ENCODE measurements at places on chromosomes 13 and 19. TPM values are rescaled to one million over a fixed set of nuclear protein-coding genes. Genes with fewer than 3 reads are reported as not detected.
A peak's percentile ranks its signal among the peaks of the same experiment; 100 is the strongest.

The KLK11 gene
- not detected for total RNA-seq

The CGB8 gene
- total RNA-seq, result not detected

The ERICH4 gene
- not detected for total RNA-seq

DNA sequence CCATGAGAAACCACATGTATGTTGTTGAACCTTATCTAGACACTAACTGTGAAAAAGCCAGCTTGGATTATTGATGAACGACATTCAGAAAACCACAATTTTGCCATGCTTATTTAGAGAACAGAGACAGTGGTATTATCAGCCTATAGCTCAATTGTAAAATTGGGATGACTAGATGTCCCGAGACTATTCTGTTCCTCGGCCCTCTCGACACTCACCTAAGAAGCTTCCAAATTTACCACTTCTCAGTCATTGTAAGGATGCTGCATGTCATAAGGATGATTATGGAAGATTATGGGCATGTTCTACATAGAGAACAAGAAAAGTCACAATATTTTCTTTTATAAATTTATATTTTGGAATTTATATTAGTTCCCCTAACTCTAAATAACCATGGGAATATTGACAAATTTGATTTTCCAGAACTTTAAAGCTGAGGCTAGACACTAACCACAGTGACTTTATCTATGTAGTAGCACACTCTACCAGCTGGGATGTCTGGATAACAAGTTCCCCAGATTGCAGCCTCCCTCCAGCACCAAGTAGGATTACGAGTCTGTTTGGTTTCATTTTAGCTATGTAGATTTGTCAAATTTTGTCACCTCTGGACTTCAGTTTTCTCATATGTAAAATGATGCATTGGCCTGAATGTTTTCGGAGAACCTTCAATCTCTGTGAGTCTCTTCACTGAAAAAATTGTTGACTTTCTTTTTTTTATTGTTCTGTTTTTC, 513.6 kb downstream of the IRS2 start:
- H3K4me1 ChIP-seq, result no peaks in the 10 kb centered on the region
- no peak for DNase-seq
- H3K27me3 ChIP-seq, result peaks cover 18% of the 10 kb centered on the region
- no peak overlapping the region for H3K27ac ChIP-seq

- DNase-seq, result no peak
- peaks cover 9% of the 10 kb centered on the region for H3K27me3 ChIP-seq
- no peaks in the 10 kb centered on the region for H3K4me1 ChIP-seq
- H3K36me3 ChIP-seq, result no peaks in the 10 kb centered on the region
- H3K27ac ChIP-seq, result no peak overlapping the region
- no peak overlapping the region for H3K4me3 ChIP-seq
Observed at GRCh38 chr13:110213461-110214074, 93.4 kb downstream of the COL4A1 start.

DNA sequence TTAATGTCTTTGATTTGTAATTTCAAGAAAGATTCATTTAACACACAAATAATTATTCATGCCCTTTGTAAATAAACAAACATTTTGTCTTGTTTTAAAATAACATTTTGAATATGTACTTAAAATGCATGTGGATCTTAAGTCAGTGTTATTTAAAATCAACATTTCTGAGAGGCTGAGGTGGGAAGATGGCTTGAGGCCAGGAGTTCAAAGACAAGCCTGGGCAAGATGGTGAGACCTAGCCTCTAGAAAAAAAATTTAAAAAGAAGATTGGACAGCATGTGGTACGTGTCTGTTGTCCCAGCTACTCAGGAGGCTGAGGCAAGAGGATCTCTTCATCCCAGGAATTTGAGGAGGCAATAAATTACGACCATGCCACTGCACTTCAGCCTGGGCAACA, 1268.2 kb downstream of the SLITRK1 start:
- no peak overlapping the region for H3K4me3 ChIP-seq
- H3K27me3 ChIP-seq, result no peaks in the 10 kb centered on the region
- no peaks in the 10 kb centered on the region for H3K36me3 ChIP-seq
- no peak overlapping the region for H3K27ac ChIP-seq
- no peaks in the 10 kb centered on the region for H3K4me1 ChIP-seq

DNA sequence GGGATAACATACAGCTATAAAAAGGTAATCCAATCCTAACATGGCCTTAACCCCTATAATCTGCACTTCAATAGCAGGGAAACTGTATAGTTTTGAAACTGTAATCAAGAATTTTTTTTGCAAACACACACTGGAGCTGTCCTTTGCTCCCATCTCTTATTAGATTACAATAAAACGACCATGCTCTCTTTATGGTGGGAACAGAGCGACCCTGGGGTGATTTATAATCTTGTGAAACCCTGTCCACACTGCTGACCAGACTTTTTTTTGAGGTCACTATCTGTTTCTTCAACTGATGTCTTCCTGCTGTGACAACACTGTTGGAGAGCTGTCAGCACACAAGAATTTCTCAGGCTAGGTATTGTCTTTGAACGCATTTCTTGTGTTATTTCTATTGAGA, 35.3 kb downstream of the DACH1 start:
- H3K4me3 ChIP-seq, result no peak overlapping the region
- DNase-seq, result no peak
- H3K36me3 ChIP-seq, result no peaks in the 10 kb centered on the region

- H3K4me3 ChIP-seq, result no peak overlapping the region
- no peak overlapping the region for H3K27ac ChIP-seq
- H3K4me1 ChIP-seq, result peaks cover 2% of the 10 kb centered on the region
- H3K36me3 ChIP-seq, result no peaks in the 10 kb centered on the region
- DNase-seq, result no peak
Observed at GRCh38 chr13:50334944-50335343, 319.7 kb downstream of the KCNRG start.

DNA sequence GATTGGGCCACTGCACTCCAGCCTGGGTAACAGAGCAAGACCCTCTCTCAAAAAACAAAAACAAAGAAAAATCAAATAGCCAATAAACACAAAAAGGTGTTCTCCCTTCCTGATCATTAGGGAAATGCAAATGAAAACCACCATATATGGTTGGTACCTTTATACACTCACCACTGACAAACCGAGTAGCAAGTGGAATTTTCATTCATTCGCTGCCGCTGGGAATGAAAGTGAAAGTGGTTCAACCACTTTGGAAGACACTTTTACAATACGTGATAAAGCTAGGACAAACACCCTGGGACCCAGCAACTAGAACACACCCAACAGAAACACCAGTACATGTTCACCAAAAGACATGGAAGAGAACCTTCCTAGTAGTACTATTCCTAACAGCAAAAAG, 21.0 kb downstream of the GRIK5 start:
- peaks cover 16% of the 10 kb centered on the region for H3K4me1 ChIP-seq
- H3K27me3 ChIP-seq, result no peaks in the 10 kb centered on the region
- H3K4me3 ChIP-seq, result peak overlapping the region; percentile 59

- H3K4me1 ChIP-seq, result no peaks in the 10 kb centered on the region
- DNase-seq, result no peak
- no peaks in the 10 kb centered on the region for H3K27me3 ChIP-seq
- H3K36me3 ChIP-seq, result peaks cover 32% of the 10 kb centered on the region
- H3K4me3 ChIP-seq, result no peak overlapping the region
Observed at GRCh38 chr13:19836472-19836871, 27.0 kb downstream of the ZMYM5 start.

DNA sequence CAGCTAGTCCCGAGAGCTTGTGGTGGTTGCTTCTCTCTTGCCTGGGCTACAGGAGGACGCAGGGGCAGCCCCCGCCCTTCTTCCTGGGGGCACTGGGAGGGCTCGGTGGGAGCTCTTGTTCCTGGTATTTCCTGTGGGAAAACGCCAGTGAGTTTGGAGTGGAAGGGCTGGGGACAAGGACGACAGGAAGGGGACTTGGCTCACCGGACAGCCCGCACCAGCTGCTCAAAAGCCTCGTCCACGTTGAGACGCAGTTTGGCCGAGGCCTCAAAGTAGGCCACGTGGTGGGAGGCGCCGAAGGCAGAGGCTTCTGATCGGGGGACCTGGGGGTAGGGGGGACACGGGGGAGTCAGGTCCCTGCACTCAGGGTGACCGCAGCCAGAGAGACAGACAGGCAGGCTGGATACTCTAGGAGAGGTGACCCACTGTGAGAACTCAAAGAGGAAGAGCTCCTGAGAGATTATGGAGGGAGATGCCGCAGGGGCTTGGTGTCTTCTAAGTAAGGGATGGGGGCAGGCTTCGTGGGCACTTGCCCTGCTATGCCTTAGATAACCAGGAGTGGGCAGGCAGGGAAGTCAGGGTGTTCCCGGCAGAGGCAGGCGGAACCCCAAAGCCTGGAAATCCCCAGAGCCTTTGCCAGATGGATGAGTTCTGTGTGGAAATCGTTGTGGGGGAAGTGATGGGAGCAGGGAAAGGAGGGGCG, 4.3 kb downstream of the RRAS start:
- peak overlapping the region; percentile 13 for H3K27ac ChIP-seq
- H3K4me1 ChIP-seq, result peaks cover 18% of the 10 kb centered on the region
- no peaks in the 10 kb centered on the region for H3K27me3 ChIP-seq
- no peaks in the 10 kb centered on the region for H3K36me3 ChIP-seq
